ENCODE measurements at places on chromosomes 11 and 22.
A peak's percentile ranks its signal among the peaks of the same experiment; 100 is the strongest.

DNA sequence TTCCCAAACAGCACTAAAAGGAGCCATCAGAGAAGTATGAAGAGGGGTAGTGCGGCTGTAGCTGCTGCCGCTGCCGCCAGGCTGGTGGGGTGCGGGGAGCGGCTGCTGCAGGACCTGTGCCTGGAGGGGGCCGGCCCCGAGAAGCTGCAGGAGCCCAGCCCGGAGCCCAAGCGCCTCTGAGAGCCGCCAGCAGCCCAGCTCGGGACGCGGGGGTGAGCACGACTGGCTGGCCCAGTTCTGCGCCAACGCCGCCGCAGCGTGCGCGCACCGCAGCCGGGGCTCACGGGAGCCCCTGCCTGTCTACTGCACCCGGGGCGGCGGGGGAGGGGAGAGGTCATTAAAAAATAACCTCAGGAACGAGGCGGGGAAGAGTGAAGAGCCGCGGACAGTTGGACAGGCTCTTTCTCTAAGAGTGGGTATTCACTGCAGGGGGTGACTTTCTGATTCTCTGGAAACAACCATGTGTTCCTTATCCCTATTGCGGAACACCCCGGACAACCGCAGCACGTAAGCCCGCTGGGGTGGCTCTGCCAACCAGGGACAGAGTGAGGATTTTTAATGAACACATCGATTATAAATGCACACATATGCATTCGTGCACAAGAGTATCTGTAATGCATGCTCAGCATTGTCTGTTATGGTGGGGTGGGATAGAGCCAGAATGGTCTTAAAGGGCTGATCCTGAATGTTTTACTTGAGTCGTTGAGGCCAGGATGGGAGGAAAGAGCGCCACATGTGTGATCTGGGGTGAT, 453 bp downstream of the GAS2 start:
- DNase-seq: peak; percentile 92

GRCh38 chr11:16001899-16002426, 354.4 kb downstream of the SOX6 start:
- peak; percentile 99 for DNase-seq

DNA sequence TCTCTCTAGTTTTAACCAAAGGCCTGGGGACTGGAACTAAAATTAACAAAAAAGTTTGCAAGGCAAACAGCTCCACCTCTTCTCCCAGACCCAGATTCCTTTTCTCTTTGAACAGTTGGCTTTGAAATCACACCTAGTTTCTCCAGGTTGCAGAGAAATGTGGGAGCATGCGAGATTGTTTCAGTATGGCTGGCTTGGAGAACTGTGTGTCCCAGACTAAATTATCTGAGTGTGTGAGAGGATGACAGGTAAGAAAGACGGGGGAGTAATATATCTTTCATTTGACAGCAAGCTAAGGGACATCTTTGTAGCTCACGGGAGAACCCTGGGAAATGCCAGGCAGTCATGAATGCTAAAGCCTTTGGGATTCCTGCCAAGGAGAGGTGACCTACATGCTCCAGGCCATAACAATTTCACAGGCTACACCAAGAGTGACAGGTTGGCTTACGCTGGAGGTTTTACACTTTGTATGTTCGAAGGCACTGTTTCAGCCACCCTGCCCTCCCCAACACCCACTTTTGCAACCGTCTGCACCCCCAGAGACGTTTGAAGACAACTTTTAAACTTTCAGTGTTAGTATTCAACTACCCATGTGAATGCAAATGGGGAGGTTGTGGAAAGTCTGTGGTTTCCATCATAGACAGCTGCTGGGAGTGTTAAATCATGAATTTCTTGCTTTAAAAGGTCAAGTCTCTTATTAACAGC, 109.3 kb upstream of the SNX19 start:
- DNase-seq: no peak

DNA sequence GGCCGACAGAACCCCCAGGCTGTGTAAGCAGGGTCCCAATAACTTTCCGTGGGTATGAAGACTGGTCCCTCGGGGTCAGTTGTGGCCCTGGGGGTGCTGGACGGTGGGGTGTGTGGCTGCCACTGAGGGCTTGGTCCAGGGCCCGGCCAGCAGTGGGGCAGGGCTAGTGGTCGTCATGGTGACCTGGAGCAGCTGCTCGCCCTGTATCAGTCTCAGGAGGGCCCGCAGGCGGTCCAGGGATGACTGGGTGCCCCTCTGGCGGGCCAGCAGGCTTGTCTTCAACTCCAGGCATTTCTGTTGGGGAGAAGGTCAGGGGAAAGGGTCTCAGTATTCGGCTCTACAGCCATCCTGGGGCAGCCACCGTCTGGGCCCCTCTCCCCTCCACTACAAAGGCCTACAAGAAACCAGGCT, 126.8 kb downstream of the PHF21B start:
- DNase-seq: no peak

All from NCI-H69 (cell line).